ENCODE measurements at places on chromosomes 6 and 20.

GRCh38 chr6:113596387-113597230, 260.5 kb upstream of the MARCKS start:
- no peak for DNase-seq

GRCh38 chr6:116018976-116019375, 41.7 kb downstream of the FRK start:
- DNase-seq: no peak

- no peak for DNase-seq
Measured at GRCh38 chr6:161536224-161536630, 262.4 kb upstream of the AGPAT4 start.

DNA sequence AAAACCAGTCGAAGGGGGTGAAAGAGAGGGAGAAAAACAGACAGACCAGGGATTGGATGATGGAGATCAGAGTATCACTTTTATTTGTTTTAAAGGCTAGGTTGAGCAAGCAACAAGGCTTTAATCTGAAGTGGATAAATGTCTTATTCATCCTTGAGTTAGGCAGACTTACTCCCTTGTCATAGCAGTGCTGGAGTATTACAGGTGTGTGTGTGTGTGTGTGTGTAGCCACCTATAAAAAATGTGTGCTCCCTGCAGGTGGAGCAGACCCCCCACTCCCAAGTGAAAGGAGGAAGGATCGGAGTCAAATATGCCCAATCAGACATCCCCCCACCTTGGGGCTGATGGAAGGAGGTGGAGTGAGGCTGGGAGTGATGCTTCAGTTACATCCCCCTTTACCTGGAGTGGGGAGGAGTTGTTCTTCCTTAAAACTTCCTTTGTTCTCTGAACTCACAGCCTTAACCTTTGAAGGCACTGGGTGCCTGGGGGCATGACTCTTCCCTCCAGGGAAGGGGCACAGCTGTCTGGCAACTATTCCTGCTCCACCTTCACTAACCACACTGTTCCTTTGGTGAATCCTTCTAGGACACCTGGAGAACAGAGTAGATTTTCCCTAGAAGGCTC, 27.3 kb downstream of the PTK7 start:
- DNase-seq: no peak

DNA sequence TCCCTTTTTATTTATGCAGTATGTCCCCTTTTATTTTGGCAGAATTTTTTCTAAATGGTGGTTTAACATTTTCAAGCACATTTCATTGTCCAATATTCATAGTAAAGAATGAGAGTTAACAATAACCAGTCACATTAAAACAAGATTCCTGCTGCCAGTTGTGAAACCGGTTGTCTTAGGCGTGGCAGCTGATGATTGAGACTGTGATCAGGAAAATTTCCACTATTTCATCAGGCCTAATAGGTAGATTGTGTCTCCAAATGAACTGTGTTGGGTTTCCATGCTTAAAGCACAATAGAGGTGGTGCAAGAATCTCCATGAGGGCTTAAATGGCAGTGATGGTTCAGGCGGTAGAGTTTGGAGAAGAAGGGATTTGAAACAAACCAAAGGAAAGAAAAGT, 15.3 kb downstream of the PRDM1 start:
- no peak for DNase-seq

- DNase-seq: no peak
Measured at GRCh38 chr6:167697316-167697715, 129.4 kb upstream of the AFDN start.

DNA sequence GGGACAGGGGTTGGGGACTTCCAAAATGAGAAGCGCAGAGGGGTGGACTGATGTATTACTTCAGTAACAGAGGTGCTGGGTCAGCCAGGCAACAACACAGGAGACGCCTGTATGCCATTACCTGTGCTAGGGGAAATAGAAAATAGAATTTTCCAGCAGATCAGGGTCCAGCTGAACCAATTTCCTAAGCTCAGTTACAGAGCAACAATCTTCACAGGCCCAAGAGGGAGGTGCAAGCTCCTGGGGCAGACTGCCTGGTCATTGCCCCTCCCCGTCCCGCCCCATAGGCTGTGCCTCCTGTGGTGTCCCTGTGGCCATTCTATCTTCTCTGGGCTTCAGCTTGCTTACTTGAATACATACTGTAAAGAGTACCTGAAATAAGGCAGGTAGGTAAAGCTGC, 3.7 kb downstream of the KCNK5 start:
- no peak for DNase-seq

GRCh38 chr6:16523606-16524379, 237.5 kb downstream of the ATXN1 start:
- DNase-seq: no peak

DNA sequence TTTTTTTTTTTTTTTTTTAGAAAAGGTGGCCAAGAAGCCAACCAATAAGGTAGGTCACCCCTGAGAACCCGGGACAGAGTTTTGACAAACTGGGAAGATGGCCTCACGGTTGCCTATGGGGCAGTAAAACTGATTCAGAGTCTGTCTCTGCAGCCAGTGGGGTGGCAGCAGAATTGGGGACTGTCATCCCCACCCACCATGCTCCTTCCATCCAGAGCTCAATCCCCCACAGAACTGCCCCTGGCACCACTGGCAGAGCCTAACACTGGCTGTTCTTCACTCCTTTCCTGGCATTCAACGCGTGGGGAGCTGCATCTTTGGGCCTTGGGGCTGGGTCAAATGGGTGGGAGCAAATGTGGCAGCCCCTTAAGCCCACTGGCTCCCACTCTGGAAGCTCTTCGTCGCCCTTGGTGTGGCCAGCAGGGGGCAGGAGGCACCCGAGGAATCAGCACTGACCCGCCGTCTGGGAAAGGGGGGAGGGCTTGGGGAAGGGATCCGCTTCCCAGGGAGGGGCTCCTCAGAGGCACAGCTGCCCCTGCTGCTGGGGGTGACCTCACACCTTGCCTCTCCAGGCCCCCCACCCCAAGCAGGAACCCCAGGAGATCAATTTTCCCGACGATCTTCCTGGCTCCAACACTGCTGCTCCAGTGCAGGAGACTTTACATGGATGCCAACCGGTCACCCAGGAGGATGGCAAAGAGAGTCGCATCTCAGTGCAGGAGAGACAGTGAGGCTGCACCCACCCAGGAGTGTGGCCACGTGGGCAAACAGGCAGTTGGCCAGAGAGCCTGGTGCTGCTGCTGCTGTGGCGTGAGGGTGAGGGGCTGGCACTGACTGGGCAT, 10.4 kb downstream of the CD40 start:
- DNase-seq: no peak

GRCh38 chr6:131182991-131183425, 47.7 kb downstream of the AKAP7 start:
- DNase-seq: peak; percentile 71

DNA sequence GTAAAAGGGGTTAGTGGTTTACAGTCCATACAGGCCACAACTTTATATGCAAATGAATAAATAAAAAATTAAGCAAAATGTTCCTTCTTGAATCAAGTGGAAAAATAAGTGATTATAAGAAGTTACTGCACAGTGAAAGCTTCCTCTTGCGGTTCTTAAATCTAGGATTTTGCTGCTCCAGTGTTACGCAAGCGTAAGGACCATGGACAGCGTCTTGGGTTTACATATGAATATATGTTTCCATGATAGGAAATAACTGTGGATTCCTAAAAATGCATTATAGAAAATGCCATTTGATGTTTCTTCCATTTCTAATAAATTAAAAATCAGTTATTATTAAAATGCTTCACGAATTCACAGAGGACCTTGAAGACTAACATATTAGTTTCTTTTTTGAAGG, 176.6 kb upstream of the POU3F2 start:
- DNase-seq: peak; percentile 47

- DNase-seq: no peak
Measured at GRCh38 chr6:42978487-42978838, 518 bp downstream of the PEX6 start.

DNA sequence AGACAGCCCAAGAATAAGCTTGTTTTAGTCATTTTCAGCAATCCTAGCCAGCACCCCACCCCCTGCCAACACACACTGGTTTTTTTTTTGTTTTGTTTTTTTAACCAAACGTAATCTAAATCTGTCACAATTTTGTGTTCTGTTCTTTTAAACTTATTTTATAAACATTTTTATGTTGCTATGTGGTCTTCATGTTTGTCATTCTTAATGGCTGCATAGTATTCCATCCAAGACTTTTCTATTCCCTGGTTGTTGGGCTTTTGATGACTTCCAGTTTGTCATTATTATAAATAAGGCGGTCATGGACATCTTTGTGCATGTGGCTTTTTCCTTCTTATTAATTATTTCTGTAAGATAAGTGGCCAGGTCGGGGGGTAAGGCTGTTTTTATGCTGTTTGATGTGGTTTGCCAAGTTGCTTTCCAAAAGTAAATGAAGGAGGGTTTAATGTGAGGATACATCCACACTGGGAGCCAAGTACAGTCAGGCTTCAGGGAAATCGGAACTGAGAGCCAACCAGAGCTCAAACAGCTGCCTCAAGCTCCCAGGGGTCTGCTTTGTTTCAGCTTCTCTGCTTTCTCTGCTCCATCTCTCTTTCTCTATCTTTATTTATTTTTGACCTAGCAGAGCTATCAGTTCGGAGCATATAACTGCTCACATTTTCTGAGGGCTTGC, 125.8 kb downstream of the VEGFA start:
- no peak for DNase-seq

DNA sequence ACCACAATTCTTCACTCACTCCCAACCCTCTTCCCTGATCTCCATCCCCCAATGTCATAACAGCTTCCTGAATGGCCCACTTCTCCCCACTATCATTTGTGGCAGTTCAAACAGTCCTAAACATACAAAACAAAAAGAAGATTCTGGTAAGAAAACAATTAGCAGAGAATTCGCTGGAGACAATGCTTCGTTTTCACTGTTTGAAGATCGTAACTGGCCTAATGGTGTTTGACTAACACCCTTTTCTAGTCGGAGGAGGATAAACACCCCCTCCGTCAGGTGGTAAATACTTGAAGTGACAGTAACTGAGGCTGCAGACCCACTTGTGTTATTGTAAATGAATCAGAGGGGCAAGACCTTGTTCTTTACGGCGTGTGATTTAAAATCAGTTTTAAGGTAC, 3.8 kb downstream of the EYA2 start:
- DNase-seq: no peak

DNA sequence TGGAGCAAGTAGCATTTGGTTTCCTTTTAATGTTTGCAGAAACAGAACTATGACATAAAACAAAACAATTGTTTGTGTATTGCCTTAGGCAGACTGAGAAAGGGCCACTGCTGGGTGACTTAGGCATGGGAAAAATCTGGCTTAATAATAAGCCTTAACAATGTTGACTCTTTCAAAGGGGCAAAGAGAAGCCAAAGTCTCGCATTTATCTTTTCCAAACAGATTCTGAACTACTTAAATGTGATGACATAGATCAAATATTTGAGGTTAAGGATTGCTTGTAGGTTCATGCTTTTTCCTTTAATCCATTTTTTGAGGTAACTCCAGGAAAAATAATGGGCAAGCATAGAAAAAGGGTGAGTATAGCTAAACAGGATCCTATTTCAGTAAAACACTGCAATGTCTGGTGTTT, 39.6 kb downstream of the ADAT2 start:
- DNase-seq: no peak

GRCh38 chr6:165931675-165932074, 236.0 kb downstream of the TBXT start:
- DNase-seq: no peak

GRCh38 chr20:24060851-24061590, 72.4 kb upstream of the GGTLC1 start:
- DNase-seq: no peak

- DNase-seq: no peak
Measured at GRCh38 chr20:63691711-63692435, 4.6 kb upstream of the TNFRSF6B start.

DNA sequence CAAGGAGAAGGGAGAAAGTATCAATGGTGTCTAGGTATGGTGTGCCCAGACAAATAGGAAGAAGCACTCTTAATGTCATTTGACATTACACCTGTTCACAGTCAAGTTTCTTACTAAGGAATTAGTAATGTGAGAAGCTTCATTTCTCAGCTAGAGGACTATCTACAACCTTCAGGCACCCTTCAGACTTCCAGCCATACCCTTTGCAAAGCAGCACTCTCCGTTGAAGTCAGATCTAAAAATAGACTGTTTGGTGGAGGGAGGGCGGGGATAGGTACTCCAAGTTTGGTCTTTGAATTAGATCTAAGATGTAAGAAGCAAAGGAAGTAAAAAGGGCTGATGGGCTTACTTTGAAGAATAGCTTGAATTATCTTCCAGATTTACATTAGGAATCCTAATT, 311.1 kb downstream of the SLC35F1 start:
- DNase-seq: peak; percentile 8

DNA sequence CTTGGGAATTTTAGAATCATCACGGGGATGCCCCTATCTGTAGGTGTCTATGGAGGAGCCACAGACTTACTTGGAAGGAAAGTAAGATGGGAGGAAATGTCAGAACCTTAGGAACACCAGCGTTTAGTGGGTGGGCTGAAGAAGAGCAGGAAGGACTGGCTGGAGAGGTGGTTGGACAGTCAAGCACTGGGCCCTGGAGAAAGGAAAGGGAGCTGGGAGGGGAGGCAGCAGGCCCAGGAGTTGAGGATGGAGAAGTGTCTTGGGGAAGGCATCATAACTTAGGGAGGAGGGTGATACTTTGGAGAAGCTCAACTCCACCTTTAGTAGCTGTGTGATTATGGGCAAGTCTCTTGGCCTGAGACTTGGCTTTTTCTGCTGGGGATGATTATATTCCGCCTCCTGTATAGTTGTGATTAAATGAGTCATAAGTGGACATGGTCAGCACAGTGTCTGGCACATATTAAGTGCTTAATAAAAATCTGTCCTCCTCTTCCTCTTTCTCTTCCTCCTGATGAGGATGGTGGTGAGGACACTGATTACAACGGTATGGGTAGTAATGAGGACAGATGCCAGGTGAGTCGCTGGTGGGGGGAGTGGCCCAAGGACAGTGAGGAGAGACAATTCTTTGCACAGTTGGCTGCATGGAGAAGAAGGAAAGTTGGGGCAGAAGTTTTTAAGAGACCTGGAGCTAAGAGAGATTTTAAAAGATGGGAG, 125.7 kb downstream of the TOX2 start:
- DNase-seq: no peak

GRCh38 chr6:165876588-165876987, 213.5 kb upstream of the PDE10A start:
- no peak for DNase-seq

GRCh38 chr6:148087659-148088058, 255.0 kb upstream of the SASH1 start:
- DNase-seq: no peak
